ENCODE measurements at places on chromosomes 13 and 19.

GRCh38 chr13:47241446-47241845 lies 344.6 kb upstream of the HTR2A start:
- DNase-seq, result no peak

GRCh38 chr19:8924283-8924682 lies 85.9 kb downstream of the MUC16 start:
- no peak for DNase-seq

- no peak for DNase-seq
These were observed 23.8 kb downstream of the APBA3 start for GRCh38 chr19:3737487-3738205.

GRCh38 chr13:73054712-73055111 lies 4.1 kb upstream of the KLF5 start:
- DNase-seq, result no peak

GRCh38 chr13:46668302-46668720 lies 115.3 kb downstream of the LRCH1 start:
- DNase-seq, result peak; percentile 93

- DNase-seq, result no peak
These were observed 1.5 kb downstream of the TUBGCP3 start for GRCh38 chr13:112586334-112586960.

- peak; percentile 61 for DNase-seq
These were observed 4.3 kb upstream of the C5AR1 start for GRCh38 chr19:47305309-47305751.

- no peak for DNase-seq
These were observed 21.5 kb downstream of the COLGALT1 start for GRCh38 chr19:17576758-17577456.

GRCh38 chr13:67052550-67053490 lies 177.3 kb downstream of the PCDH9 start:
- no peak for DNase-seq

- no peak for DNase-seq
These were observed 3.2 kb downstream of the ZNF628 start for GRCh38 chr19:55479451-55480230.

DNA sequence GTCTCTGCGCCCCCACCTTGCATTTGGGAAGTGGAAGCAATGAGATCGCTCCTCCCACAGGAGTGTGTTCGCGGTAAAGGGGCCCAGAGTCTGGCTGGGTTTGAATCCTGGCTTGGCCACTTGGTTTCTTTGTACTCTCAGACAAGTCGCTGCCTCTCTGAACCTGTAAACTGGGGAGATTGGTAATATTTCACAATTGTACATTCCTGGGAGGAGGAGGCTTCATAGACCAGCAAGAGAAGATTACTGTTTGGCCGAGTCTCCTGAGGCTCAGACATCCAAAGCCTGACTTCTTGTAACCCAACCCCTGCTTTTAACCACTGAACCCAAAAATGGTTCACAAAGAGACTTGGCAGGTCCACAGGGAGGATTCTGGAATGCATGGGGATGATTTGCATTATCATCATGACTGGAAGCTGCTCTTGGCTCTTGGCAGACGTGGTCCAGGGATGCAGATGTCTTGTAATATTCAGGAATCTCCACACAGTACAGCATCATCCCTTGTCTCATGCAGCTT lies 13.6 kb upstream of the STRN4 start:
- peak; percentile 96 for DNase-seq

DNA sequence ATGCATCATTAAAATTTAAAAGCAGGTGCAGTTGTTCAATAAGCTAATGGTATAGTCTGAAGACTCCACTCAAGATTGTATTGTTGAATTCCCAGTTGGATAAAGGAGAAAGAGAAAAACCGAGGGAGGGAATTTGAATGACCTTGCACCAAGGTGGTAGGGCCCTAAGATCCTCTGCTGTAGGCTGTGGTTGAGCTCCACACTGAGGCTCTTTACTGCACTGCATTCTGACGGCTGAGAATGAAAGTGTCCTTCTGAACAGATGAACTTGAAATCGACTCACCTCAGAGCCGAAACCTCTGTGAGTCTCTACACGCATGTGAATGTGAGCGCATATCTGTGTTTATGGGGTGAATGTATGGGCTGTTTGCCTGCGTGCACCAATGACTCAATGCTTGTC lies 388.9 kb upstream of the DACH1 start:
- DNase-seq, result peak; percentile 13

DNA sequence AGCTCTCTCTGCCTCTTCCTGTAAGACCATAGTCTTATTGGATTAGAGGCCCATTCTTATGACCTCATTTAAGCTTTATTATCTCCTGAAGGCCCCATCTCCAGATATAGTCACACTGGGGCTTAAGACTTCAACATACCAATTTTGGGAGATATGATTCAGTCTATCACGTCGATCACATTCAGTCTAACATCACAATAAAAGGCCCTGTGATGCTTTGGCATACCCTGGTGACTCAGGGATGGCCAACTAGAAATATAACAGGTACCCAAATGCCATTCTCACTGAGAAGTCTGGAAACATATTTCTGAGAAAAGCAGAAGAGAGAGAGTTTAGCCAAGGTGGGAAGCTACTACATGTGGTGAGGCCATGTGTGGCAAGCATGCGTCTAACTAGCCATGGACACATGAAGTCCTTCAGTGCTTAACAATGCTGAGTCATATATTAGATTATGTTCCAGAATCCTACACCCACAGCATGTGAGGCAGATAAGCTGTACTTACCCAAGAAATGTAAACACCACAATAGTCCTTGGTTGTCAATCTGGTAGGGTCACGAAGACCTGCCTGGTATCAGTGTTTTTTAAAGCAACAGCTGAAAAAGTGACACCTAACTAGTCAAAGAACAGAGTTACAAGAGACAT lies 485.1 kb downstream of the FOXO1 start:
- DNase-seq, result no peak

GRCh38 chr13:37788346-37788745 lies 81.2 kb downstream of the TRPC4 start:
- DNase-seq, result no peak

DNA sequence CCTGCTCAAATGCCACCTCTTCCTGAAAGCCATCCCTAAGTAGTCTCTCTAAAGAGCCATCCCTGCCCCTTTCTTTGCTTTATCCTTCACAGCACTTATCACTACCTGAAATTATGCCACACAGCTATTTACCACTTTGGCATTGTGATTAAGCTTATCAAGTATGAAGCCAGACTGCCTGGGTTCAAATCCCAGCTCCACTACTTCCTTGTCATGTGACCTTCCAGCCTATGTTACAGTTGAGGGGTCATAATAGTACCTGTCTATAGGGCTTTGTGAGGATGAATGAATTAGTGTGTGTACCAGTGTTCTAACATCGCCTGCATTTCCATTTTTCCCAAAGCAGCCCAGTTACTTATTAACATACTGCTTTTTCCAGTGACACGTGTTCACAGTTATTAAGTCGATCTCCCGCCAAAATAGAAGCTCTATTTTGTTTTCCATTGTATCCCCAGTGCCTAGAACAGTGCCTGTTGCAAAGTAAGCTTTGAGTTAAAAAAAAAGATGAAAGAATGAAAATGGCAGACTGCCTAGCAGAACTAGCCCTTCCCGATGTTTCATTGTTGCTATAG lies 32.8 kb downstream of the ZSWIM9 start:
- DNase-seq, result no peak

DNA sequence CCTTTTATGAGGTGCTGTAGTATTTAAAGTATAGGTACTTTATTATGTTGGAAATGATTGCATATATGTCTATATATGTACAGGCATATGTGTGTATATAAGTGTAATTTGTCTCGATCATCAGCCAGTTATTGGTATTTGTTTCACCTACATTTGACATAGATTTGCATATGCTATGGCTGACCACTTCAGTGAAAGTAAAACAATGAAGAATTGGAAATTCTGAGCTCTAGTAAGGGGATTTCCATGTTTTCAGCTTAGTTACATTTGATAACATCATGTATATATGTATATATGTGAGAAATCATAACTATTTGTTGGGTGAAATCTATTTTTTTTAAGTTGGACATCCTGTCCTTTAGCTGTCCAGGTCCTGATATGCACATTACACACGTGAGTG lies 1303.9 kb downstream of the EFNB2 start:
- no peak for DNase-seq

GRCh38 chr19:48480183-48480557 lies 11.0 kb downstream of the CYTH2 start:
- DNase-seq, result no peak

DNA sequence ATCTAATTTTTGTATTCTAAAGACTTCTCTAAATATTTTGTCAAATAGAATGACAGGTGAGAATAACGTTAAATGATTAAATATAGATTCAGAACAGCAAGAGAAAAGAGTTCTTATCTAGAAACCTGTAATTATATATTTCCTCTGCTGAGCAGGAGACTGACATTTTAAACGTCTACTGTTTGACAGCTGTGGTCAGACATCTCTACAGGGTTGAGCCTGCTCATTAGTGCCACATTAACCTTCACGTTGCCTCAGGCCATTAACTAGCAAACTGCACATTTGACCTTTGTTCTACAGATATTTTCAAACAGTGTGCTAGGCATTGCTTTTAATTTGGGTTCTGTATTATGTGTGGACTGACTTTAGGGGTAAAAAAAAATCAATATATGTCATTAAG lies 347.5 kb downstream of the GPC5 start:
- DNase-seq, result no peak

- no peak for DNase-seq
These were observed 47.6 kb downstream of the CEP89 start for GRCh38 chr19:32924200-32924599.

GRCh38 chr13:100848304-100848703 lies 173.7 kb upstream of the TMTC4 start:
- no peak for DNase-seq

GRCh38 chr19:50725218-50725910 lies 2.2 kb downstream of the CLEC11A start:
- no peak for DNase-seq

- no peak for DNase-seq
These were observed 126.0 kb downstream of the ATP11A start for GRCh38 chr13:112815871-112816270.

DNA sequence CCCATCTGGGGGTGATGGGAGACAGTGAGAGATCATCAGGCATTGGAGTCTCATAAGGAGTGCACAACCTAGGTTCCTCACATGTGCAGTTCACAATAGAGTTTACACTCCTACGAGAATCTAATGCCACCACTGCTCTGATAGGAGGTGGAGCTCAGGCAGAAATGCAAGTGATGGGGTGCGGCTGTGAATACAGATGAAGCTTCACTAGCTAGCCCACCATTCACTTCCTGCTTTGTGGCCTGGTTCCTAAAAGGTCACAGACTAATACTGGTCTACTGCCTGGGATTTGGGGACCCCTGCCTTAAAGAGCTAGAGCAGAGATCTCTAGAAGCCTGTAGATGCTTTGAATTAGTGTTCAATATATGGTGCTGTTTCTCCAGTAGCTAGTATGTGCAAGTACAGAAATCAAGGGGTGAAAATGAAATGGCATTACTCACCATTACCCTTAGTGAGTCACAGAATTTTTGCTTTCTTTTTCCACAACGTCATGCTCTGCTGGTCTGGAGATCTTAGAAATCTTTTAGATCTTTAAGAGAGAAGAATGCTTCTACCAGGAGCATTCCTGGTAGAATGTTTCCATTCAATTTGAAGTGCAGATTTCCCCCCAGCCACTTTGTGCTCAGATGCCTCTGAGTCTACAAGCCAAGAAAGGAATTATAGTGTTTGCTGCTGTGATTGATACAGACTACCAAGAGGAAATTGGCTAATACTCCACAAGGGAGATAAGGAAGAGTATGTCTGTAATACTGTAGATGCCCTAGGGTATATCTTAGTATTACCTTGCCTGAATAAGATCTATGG lies 2301.2 kb downstream of the PCDH9 start:
- DNase-seq, result peak; percentile 43

DNA sequence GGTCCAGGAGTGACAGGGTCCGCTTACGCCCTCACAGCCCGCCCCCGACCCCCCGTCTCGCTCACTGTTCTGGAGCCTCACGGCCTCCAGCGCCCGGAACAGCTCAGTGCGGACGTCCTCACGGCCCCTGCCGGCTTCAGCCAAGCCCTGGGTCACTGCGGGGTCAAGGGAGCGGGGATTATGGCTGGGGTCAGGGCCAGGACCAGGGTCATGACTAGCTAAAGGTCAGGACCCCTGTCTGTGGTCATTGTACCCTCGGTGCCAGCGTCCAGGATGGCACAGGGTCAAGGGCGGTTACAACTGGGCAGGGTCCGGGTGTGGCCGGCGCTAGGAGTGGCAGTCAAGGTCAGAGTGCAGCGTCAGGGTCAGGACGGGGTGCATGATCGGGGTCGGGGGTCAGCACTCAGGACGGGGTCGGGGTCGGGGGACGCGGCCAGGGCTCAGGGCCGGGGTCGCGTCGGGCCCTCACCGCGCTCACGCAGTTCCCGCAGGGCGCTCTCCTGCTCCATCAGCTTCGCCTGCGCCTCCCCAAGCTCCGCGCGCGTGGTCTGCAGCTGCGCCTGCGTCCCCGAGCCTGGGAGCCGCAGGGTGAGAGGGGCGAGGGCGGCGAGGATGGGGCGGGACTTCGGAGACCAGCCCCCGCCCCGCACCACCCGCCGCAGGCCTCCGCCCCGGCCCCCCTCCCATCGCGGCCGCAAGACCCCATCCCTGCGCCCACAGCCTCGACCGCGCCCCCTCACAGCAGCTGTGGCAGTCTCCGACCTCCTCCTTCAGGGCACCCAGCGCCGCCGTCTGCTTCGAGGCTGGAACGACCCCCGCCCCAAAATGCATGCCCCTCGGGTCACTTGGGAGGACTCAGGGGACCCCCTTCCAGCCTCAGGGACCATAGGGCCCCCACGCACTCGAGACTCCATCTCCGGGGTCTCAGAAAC lies 1.4 kb downstream of the CLEC4G start:
- no peak for DNase-seq

DNA sequence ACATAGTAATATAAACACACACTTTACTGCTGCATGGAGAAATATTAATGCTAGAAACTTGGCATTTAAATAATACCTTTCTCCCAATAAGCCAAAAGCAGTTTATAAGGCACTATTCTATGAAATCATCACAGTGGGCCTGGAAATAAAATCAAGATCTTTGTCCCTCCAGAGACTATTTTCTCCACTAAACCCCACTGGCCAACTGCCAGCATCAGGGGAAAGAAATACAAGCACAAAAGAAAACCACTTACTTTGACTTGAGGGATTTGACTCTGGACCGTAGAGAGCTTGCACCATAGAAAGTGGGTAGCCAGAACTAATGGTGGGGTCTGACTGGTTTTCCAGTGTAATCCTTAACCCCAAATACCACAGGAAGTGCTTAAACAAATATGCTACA lies 71.9 kb downstream of the DCLK1 start:
- peak; percentile 53 for DNase-seq

- no peak for DNase-seq
These were observed 87.6 kb downstream of the MUC16 start for GRCh38 chr19:8922591-8922990.

GRCh38 chr19:18932216-18932841 lies 8.7 kb downstream of the HOMER3 start:
- no peak for DNase-seq

GRCh38 chr13:109330123-109330522 lies 456.3 kb downstream of the IRS2 start:
- DNase-seq, result no peak
